ENCODE measurements at places on chromosomes 4 and X.

DNA sequence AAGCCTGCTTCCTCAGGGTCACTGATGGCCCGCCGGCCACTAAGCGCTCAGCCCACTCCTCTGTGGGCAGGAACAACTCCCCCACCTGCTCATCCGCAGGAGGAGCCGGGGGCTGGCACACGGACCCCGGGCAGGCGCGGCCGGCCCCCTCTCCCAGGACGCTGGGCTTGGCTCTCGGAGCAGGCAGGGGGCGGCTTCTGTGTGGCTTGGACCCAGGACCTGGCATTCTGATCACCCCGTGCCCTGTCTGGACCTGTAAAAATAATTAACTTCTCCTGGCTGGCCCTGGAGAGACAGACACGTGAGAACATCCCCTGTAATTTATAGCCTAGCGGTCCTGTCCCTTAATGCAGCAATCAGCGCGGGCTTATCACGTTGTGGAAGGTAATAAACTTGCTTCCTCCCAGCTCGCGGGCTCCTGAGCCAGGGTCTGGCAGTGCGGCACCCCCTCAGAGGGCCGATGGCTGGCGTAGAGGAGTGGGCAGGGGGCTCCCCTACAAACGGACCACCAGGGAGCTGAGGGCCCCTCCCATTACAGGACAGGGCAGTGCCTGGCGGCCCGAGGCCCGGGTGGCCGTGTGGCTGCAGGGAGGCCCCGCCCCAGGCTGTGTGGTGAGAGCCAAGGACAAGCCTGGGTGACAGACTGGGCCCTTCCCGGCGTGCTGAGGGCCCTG lies 84.5 kb upstream of the NKX1-1 start:
- DNase-seq = no peak

- no peak for DNase-seq
Measured at GRCh38 chr4:118307643-118308042, 45.2 kb downstream of the PRSS12 start.

DNA sequence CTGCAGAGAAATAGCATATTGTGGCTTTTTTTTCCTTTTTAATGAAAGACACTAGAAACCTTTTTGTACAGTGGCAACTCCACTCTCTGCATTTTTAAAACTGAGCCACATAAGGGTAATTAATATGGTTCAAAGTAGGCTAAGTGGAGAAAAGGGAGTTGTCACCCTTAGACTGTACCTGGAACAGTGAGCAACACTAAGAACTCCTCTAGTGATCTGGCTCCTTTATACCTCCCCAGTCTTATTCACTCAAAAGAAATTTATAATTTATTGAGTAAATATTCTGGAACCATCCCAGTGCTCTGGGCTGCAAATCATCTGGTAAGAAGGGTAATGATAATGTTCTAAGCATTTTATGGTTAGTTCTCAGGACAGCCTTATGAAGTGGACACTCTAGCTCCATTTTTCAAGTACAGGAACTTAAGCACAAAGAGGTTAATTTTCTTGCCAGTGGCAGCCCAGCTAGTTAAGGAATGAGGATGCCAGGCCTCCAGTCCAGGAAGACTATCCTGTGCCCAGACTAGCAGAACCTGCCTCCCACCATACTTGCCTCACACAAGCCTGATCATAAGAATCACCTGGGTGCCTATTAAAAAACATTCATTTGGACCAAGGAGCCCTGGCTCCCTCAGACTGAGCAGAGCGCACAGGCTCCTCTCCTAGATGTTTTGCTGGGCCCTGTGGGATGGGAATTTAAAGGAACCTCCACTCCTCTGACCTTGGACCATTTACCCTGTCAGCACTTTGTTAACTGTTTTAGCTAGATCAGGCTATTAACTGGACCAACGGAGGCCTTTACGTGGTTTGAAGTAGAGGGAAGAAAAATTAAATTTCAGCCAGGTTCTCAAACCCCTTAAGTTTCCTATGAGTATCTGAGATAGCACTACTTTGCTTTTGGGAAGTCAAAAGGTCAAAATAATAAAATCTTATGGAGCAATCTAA lies 102.6 kb downstream of the PDE5A start:
- no peak for DNase-seq

GRCh38 chr4:53015681-53016080 lies 153.6 kb downstream of the RASL11B start:
- peak; percentile 20 for DNase-seq

DNA sequence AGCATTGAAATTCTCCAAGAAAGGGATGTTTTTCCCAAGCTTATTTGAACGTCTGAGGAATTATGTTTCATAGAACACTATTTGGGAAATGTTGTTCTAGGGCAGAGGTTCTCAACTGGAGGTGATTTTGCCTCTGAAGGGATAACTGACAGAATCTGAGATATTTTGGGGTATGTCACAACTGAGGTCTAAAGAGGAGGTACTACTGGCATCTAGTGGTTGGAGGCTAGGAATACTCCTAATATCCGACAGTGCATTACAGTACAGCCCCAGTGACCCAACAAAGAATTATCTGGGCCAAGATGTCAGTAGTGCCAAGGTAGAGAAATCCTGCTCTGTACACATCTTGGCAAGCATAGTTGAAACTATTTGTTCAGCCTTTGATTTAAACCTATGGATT lies 6.4 kb downstream of the HSPA4L start:
- no peak for DNase-seq

DNA sequence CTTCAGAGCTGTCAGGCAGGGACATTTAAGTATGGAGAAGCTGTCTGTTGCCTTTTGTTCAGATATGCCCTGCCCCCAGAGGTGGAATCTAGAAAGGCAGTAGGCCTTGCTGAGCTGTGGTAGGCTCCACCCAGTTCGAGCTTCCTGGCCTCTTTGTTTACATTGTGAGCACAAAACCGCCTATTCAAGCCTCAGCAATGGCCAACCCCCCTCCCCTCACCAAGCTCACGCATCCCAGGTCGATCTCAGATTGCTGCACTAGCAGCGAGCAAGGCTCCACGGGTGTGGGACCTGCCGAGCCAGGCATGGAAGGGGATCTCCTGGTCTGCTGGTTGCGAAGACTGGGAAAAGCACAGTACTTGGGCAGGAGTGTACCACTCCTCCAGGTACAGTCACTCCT lies 59.3 kb downstream of the ZNF674 start:
- DNase-seq = no peak
